ENCODE measurements at places on chromosomes 13 and 19. TPM values are rescaled to one million over a fixed set of nuclear protein-coding genes. Genes with fewer than 3 reads are reported as not detected.

GRCh38 chr19:28297586-28298157, 915.3 kb downstream of the UQCRFS1 start:
- no peak for DNase-seq

The NOVA2 gene
- total RNA-seq: 15.4 TPM

The EDNRB gene
- 144 TPM for total RNA-seq

DNA sequence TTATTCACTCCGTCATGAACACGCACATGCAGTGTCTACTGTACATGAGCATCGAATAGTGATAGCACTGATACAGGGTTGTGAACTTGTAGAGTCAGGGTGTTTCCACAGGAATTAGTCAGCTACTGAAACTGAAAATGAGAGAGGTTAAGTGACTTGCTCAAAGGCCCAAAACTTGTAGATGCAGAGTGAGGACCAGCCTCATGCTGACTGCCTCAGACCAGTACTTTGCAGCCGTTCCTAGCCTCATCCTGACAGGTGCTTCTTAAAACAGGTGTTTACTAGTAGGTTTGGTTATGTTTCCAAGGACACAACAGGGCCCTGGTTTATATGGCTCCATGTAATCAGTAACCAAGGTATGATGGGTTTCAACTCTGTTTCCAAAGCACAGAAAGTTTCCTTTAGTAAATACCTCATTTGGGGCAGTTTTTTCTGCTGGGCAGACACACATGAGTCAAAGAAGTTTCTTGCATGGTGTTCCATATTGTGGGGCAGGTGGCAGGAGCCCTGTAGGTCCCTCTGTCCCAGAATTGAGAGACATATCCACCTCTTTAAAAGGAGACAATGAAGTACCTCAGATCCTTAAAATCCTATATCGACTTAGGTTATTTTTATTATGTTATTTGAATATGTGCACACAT, 16.0 kb downstream of the FGF9 start:
- DNase-seq: no peak

GRCh38 chr19:30049846-30050667, 108.0 kb downstream of the URI1 start:
- no peak for DNase-seq

GRCh38 chr19:6015841-6016545, 38.1 kb upstream of the RANBP3 start:
- no peak for DNase-seq

- no peak for DNase-seq
These were observed 1.2 kb downstream of the CGB7 start for GRCh38 chr19:49056101-49056901.

The ZNF101 gene
- 7.3 TPM for total RNA-seq

The CYP2S1 gene
- total RNA-seq: 2.2 TPM

All from mesenteric fat pad (tissue), 1 donor.